Stimulated activated memory B cell treated with anti-CD40 and anti-IgM and Interleukin-4, amounts not matched to agents 10 μg/mL and 1 μg/mL and 100 μg/mL, for 72 hours (primary cell): ENCODE measurements at places on chromosomes 2 and 18.
A peak's percentile ranks its signal among the peaks of the same experiment; 100 is the strongest.

GRCh38 chr2:213562539-213563180 lies 278.4 kb downstream of the SPAG16 start:
- no peak for ATAC-seq

- ATAC-seq, result no peak
Measured at GRCh38 chr2:96110621-96111256, 5.6 kb downstream of the ADRA2B start.

DNA sequence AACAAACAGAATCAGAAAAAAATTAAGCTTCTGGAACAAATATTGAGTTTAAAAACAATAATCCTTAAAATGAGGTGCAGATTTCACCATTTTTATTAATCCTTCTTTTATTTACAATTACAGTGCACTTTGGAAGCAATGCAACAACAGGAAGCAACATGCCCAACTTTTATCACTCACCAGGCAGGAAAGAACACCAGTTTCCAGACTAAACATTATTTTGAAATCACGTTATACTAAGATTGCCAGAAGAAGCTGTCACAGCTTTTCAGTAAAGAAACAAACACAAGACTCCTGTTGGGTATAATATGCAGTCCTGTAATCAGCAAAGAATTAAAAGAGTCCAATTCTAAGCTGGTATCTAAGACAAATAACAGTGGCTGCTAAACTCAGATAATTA lies 137.9 kb upstream of the ZC3H15 start:
- no peak for ATAC-seq

- peak; percentile 10 for ATAC-seq
Measured at GRCh38 chr2:135052997-135053474, 944 bp downstream of the RAB3GAP1 start.

DNA sequence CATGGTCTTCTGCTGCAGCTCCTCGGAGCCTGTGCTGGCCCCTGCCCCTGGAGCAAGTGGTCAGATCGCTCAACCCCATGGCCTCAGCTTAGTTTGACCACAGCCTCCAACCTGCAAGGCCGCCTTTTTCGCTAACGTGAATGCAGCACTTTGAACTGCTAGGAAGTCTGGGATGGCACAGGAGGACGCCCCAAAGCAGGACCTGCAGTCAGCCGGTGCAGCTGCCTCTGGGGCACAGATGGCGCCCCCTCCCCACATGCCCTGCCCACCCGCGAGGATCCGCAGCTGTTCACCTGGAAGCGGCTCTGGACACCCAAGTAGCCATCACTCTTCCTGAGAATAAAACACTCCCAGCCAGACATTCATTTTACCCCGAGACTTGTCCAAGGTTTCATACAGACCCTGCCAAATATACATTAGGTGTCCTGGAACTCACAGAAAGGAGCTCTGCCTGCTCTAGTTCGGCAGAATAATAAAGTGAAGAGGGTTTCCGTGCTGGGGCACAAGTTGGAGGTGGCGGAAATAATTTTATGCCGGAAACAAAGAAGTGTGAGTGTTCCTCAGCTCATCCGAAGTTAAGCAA lies 510.1 kb downstream of the EIPR1 start:
- ATAC-seq, result no peak

GRCh38 chr18:8468921-8469335 lies 140.3 kb upstream of the RAB12 start:
- no peak for ATAC-seq

DNA sequence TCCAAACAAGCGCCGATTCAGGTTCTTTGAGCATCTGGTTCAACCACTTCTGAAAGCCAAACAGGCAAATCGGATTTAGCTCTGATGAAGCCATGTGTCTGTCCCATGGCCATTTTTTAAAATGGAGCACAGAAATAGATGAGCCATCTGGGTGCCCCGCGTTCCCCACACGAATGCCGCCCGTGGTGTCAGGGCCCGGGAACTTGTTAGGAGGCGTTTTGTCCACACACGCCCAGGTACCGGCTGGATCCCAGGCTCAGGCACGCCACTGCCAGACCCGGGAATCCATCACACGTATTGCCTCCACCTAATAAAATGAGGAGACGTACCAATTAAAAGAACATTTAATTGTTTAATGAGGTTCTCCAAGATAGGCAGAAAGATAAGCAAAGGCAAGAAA lies 374.4 kb upstream of the SALL3 start:
- no peak for ATAC-seq

DNA sequence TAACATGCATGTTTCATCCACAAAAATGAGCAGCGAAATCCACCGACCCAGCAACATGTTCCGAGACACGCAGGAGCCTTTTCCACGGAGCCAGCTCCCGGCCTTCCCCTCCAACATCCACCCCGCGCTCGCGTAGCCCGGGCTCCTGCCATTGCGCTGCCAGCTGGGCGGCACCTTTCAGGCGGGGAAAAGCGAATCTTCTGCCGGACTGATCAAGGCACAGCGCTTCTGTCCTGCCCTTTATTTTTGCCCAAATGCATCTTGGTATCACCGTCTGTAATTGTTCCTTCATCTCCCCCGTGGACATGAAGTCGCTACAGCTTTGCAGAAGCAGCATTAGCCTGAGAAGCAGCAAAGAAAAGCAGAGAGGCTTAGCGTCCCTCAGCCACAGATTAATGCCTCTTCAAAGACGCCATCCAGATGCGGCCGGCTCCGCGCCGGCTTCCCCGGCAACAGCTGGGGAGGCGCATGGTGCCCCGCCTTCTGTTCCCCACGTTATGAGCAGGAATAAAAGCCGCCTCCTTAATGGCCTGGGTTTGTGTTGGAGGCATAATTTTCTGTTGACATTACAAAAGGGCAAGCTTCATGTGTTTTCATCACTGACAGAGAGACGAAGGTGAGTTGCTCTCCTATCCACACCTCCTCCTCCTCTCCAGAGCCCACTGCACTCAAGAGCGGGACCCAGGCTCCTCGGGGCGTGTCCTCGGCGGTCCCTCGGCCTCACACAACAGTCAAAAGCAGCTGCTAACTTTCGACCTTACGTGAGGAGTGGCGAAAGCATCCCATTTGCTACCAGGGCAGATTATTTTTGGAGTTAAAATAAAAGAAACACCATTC lies 122.1 kb upstream of the SALL3 start:
- ATAC-seq, result no peak

GRCh38 chr2:175111200-175111657 lies 56.8 kb downstream of the ATF2 start:
- no peak for ATAC-seq

DNA sequence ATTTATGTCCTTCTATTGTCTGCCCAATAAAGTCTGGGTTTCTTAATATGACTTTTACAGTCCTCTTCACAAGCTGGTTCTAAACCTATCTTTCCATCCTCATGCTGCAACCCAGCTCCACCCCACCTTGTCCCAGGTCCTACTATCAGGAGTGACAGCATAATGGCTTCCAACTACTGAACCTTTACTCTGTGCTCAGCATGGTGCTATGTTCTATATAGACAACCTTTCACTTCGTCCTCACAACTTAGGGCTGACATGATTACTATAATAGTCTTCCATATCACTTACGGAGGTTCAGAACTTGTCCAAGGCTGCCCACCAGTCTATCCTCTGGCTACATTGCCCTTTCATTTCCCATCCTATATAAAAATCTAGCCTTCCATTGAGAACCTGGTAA lies 256.8 kb downstream of the ALK start:
- no peak for ATAC-seq

DNA sequence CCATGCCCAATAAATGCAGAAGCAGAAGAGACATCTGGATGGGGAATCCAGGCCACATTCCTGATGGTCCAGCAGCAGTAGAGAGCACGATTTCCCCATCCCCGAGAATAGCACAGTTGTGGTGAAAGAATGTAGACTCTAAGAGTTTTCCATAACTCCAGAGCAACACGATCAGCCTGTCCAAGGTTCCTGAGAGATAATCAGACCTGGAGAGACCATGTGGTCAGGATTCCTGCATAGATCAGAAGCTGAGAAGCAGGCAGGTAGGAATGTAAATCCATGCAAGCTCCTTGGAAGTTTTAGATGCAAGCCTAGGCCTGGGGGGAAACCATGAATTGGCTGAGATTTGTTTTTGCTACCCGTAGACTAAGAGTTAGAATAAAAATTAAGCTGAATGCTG lies 34.2 kb upstream of the PTPRM start:
- ATAC-seq, result no peak

- ATAC-seq, result no peak
Measured at GRCh38 chr2:241912021-241912555, 42.6 kb downstream of the RTP5 start.

GRCh38 chr18:49886891-49887764 lies 73.8 kb upstream of the ACAA2 start:
- no peak for ATAC-seq

- ATAC-seq, result no peak
Measured at GRCh38 chr2:198852248-198852647, 605.5 kb downstream of the SATB2 start.

- ATAC-seq, result no peak
Measured at GRCh38 chr18:9280849-9281248, 53.7 kb upstream of the TWSG1 start.

GRCh38 chr18:68666381-68666780 lies 48.5 kb downstream of the TMX3 start:
- no peak for ATAC-seq

GRCh38 chr2:63051795-63052333 lies 1.2 kb downstream of the OTX1 start:
- no peak for ATAC-seq

- no peak for ATAC-seq
Measured at GRCh38 chr18:59725142-59725541, 27.9 kb upstream of the CCBE1 start.
